Coronary artery (tissue), 2 donors: ENCODE measurements at places on chromosomes 16 and 17.

- DNase-seq, result no peak
Observed at GRCh38 chr16:31451681-31452351, 7.5 kb upstream of the ARMC5 start.

- no peak for DNase-seq
Observed at GRCh38 chr17:61313461-61314326, 85.9 kb upstream of the TBX2 start.

DNA sequence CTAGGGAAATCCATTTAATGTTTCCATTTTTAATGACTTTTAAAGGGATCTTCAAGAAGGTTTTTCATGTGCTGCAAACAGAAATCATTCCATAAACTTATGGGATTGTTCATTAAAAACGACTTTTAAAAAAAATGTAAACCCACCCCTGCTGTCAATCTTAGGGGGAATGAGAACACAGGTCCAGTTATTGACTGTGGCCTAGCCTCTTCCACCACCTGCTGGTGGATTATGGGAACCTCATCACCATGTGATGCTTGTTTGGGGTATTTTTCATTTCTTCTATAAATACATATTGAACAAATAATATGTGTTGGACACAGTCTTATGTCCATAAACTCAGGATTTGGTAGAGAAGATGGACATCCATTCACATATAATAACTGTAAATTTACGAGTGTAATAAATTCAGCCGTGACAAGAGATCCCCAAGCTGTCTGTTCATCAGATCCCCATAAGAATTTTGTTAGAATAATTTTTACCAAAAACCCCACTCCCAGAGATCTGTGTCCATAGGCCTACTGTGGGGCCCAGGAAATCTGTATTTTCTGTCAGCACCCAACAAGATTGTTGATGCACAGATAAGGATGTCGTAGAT is 42.0 kb upstream of the TMC5 start:
- no peak for DNase-seq

DNA sequence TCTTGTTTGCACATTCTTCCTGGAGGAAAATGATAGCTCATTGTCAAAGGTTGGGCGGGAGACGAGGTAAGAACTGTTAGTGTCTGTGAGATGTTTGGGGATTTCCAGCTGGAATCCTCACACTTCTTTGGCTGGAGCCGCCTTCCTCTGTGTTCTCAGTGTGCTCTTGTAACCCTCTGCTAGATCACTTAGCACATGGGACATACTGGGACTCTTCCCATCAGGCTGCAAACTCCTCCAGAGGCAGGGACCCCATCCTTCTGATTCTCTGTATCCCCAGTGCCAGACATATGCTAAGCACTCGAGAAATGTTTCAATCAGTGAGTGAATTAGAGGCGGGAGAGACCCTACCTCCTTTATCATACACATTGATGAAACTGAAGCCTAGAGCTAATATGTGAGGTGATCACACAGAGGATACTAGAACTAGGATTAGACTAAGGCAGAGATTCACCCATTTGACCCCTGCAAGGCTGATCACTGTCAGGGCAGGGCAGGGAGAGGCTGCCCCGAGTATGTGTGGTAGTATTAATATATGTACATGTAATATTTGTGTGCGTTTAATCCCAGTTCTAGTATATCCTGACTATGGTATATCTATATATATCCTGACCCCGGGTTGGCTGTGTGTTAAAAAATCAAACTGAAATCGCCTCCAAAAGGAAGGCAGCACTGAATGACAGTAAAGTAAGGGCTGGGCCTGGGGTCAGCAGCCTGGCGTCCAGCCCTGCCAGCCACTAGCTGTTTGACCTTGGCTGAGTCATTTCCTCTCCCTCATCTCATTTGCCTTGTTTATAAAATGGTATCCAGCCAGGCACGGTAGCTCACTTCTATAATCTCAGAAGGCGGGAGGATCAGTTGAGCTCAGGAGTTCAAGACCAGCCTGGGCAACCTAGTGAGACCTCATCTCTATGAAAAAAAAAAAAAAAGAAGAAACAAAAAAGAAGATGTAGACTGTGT is 75.5 kb upstream of the TBX2 start:
- no peak for DNase-seq
